Left cardiac atrium (tissue), 4 donors: ENCODE measurements at places on chromosomes 3 and 15. TPM values are rescaled to one million over a fixed set of nuclear protein-coding genes. Genes with fewer than 3 reads are reported as not detected.

Gene CYP11A1
- total RNA-seq = 1.8 TPM

Gene CHRNA7
- total RNA-seq = 1.5 TPM

Gene BFSP2
- total RNA-seq = not detected

Gene ACAN
- 0.09 TPM for total RNA-seq

Gene PPP1R14D
- not detected for total RNA-seq

Gene SCAMP2
- 65.2 TPM for total RNA-seq

Gene P3H2
- total RNA-seq = 4.0 TPM

Gene SLC6A20
- not detected for total RNA-seq

Gene GOLGA6L6
- total RNA-seq = not detected

Gene CFAP100
- total RNA-seq = not detected

Gene CPNE4
- total RNA-seq = 1.2 TPM

Gene TNFSF10
- 12.7 TPM for total RNA-seq

Gene CPLX3
- 24.5 TPM for total RNA-seq

DNA sequence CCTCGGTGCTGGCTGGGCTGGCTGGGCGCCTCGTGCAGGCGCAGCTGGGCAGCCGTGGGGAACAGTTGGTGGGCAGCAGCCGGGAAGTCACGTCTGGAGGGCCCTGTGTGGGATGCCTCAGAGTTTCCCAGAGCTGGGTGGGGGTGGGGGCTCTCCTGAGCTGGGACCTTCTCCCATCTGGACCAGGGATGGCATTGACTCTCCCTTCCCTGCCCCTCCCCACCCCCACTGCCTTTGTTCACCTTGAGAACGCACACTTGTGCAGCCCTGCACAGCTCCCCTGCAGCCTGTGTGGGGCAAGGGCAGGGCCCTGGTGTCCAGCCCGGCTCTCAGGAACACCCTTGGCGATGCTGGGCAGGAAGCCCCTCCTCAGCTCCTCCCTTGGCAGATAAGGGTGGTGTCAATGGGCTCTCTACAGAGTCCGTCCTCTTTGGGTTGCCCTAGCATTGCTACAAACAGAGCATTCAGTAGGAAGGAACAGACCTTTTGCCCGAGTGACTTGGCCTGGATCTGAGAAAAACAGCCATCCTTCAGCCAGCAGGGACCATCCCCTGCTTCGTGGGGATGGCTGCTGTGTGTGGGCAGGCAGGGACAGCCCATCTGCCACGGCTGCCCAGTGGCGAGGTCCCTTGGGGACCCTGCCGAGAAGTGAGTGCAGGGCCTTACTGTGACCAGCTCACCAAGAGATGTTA is 25.5 kb upstream of the KLF13 start:
- DNase-seq = no peak

DNA sequence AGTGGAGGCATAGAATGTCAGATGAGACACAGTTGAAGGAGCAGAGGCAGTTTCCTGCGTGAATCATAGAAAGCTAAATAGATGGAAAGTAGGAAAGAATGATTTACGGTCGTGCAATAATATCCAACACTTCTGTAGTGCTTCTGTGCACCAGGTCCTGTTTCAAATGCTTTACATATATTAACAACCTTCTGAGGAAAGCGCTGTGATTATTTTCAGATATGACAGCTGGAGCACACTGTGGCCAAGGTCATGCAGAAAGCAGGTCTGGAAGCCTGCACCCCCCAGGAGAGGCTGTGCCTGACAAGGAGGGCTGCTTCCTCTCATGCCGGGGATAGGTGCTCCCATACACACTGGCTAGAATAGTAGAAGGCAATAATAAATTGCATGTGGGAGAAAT is 104.5 kb downstream of the CHRNA7 start:
- DNase-seq = no peak

GRCh38 chr15:66102563-66103292 is 150.8 kb downstream of the MEGF11 start:
- no peak for DNase-seq

DNA sequence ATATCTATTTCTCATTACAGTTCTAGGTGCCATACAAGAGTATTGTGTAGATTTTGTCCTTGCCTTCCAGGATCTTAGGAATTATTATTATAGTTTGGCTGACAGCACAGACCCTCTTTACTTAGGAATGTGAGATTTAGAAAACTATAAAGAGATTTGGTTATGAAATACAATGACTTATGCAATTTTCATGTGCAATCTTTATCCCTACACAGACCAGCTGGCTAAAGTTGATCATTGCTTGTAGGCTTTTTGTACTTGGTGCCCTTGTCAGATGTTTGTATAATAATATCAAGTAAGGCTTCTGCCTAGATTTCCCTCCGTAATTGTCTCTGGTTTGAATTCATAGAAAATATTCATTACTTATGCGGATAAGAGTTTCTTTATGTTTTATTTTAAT is 174.5 kb upstream of the GAP43 start:
- DNase-seq = no peak

- no peak for DNase-seq
Measured at GRCh38 chr3:184874709-184875644, 63.0 kb downstream of the VPS8 start.

- DNase-seq = no peak
Measured at GRCh38 chr3:113659101-113659541, 37.3 kb downstream of the USF3 start.

DNA sequence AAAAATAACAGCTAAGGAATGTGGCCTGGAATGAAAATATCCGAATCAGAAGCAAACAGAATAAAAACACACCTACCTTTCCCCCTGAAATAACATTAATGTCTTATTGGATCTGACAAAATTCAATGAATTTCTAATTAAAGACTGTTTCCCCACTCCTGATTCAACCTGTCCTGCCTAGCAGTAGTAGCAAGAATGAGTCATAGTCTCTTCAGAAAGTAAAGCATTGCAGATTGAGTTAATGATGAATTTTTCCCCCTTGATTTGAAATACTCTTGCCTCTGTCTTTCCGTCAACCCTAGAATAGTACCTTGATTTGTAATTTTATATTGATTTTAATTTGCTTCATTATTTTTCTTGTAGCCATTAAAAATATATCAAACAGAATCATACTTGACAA is 212.4 kb downstream of the CNTN4 start:
- no peak for DNase-seq

GRCh38 chr3:9951962-9952805 is at the start of gene PRRT3:
PRRT3 (minus strand) TSS chr3:9952408; CDS start chr3:9950115, 2,293 bp downstream.
- DNase-seq = peak; percentile 42

DNA sequence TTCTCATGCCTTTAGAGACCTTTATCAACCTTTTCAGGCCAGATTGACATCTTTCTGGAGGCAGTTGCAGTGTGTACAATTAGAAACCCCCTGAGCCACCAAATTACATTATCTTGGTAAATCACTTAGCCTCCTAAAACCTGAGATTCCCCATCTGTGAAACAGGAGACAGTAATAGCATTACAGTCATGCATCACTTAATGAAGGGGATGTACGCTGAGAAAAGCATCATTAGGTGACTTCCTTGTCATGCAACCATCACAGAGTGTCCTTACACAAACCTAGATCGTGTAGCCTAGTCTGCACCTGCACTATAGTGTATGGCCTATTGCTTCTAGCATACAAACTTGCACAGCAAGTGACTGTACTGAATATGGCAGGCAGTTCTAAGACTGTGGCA is 400.8 kb upstream of the CNTN3 start:
- DNase-seq = no peak

- no peak for DNase-seq
Measured at GRCh38 chr3:64422192-64422591, 196.9 kb upstream of the PRICKLE2 start.

GRCh38 chr15:26461847-26462608 is 310.8 kb downstream of the GABRB3 start:
- no peak for DNase-seq

- no peak for DNase-seq
Measured at GRCh38 chr3:130604806-130605205, 87.8 kb downstream of the COL6A6 start.

DNA sequence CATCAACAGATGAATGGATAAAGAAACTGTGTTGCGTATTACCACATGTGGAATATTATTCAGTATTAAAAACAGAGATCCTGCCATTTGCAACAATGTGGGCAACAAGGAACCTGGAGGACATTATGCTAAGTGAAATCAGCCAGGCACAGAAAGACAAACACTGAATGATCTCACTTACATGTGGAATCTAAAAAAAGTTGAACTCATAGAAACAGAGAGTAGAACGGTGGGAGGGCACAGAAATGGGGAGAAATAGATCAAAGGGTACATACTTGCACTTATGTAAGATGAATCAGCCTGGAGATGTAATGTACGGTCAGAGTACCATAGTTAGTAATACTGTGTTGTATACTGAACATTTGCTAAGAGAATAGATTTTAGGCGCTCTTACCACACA is 29.8 kb upstream of the MUC13 start:
- DNase-seq = no peak

DNA sequence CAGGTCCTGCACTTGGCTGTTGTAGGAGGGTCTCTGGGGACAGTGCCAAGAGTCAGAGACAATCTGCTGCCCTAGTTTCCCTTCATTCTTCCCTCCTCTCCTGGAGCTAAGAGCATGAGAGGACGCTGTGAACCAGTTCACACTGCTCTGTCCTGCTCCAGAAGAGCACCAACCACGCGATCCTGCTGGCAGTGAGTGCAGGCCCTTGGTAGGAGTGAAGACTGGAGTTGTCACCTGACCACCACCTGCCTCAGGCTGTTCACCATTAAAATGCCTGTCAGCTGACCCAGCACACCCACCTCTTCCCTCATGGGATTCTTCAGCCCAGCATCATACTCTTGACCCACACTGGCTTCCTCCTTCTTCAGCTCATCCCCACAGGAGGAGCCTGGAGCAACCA is 2.9 kb downstream of the TM6SF1 start:
- DNase-seq = no peak

DNA sequence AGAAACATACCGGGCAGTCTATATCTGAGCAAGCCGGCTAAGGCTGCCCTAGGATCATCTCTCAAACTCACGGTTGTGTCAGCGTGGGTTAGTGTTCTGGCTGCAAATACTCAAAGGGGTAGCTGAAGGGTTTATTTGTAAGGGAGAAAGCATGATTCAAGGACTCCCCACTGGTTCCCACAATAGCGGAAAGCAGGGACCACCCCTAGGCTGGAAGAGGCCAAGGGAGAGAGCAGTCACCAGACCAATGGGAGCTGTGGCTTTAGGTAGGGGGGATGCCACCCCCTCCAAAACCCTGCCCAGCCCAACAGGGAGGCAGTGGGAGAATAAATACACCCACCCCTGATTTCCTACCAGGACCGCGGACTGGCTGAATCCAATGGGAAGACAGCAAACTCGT is 7.3 kb upstream of the LMCD1 start:
- DNase-seq = no peak

DNA sequence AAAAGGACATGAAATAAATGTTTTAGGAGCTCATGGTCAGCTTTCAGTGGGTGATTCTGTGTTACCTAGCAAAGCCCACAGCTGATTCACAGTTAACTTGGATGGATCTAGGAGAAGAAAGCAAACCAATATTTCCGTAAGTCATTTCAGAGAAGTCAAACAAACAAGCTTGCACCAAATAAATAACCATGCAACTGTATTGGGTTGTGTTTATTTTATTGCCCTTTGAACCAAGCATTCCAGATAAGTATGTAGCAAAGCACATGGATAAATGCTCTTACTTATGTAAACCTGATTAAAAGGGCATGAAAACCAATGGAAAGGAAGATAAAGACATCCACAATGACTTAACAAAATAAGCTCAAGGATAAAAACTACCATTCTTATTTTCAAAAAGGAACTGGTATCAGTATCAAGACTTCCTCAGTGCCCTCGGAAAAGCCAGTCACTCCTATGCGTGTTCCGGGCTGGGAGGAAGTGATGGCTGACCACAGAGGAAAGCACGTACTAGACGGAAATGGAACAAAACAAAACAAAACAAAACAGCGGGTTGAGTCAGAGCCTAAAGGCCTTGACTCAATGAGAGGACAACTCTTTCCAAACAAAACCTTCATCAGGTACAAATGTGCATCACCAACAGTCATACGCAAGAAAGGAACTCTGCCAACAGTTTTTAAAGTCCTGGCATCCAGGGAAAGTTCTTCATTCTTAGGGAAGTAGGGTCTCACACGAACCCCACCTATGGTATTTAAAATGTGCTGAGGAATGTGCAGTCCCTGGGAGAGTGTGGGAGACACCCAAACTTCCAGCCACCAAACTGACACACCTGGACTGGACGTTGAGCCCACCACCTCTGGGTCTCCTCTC is 103.3 kb downstream of the SNRK start:
- peak; percentile 75 for DNase-seq

GRCh38 chr15:35827911-35828310 is 281.9 kb upstream of the DPH6 start:
- no peak for DNase-seq

- DNase-seq = no peak
Measured at GRCh38 chr3:182052757-182053156, 341.0 kb downstream of the SOX2 start.

GRCh38 chr3:117305681-117306080 is 596.1 kb downstream of the TUSC7 start:
- DNase-seq = no peak

- no peak for DNase-seq
Measured at GRCh38 chr15:66294157-66294931, 976 bp downstream of the DIS3L start.

DNA sequence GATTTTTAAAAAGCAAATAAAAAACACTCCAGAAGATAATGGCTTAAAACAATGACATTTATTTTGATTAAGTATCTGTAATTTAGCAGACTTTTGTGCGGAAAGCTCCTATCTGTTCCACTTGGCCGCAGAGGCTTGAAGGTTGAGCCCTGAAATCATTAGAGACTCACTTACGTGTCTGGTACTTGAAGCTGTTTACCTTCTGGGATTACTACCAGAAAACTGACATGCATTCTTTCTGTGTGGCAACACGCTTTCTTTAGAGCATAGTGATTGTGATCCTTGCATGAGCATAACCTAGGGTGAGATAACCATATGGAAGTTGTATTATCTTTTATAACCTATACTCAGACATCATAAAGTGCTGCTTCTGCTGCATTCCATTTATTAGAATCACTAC is 298.5 kb downstream of the SI start:
- DNase-seq = no peak

- DNase-seq = no peak
Measured at GRCh38 chr3:43455233-43455632, 166.6 kb downstream of the ANO10 start.

DNA sequence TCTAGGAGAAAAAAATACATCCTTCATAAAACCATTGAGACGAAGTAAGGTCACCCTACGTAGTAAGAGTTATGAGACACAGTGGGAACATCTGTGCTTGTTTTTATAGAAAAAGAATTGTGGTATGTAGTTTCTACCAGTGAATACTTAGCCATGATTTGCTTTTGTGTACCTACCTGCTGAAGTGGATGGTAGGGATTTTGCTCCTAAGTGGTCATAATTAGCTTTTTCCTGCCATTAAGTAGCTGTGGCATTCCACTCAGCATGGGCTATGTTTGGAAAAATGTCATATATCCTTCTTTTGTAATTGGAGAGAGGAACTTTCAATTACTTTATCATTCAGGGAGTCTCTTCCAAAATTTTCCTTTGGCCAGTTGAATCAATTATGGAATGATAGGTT is 63.7 kb downstream of the CHD2 start:
- no peak for DNase-seq

- no peak for DNase-seq
Measured at GRCh38 chr3:118942195-118942594, 92.5 kb downstream of the IGSF11 start.

GRCh38 chr15:96351761-96352603 is 21.5 kb downstream of the NR2F2 start:
- no peak for DNase-seq

GRCh38 chr3:189977174-189977573 is 143.5 kb downstream of the P3H2 start:
- no peak for DNase-seq
